ENCODE measurements at places on chromosomes 7 and 10.

- no peak for DNase-seq
These were observed 48.3 kb downstream of the BAIAP2L1 start for GRCh38 chr7:98352621-98353020.

DNA sequence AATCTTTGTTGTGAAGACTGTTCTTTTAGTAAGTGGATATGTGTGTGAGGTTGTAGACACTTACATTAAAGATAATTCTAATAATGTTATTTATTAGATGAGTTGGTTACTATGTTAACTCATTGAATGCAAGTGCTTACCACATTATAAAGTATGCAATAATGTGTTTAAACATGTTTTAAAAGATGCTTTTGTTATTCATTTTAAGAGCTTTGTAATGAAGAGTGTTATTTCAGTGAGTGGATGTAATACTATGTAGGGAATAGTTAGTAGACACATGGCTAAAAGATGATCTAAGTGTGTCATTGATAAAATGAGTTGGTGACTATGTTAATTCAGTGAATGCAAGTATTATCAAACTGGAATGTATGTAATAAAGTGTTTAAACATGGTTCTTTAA, 70.0 kb upstream of the VOPP1 start:
- DNase-seq = no peak

DNA sequence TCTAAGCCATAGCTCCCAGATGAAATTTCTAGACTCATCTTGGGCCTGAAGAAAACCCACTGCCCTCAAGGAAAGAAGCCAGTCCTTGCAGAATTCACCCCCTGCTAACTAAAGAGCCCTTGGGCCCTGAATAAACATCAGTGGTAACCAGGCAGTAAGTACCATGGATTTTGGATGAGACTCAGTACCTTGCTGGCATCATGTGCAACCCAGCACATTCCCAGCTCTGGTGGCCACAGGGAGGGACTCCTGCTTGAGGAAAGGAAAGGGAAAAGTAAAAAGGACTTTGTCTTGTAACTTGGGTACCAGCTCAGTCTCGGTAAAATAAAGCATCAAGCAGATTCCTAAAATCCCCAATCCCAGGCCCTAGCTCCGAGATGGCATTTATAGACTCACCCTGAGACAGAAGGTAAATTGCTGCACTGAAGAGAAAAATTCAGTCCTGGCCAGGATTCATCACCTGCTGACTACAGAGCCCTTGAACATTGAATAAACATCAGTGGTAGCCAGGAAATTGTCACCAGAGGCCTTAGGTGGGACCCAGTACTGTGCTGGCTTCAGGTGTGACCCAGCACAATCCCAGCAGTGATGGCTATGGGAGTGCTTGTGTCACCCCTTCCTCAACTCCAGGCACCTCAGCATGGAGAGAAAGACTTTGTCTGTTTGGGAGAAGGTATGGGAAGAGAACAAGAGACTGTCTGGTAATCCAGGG, 31.2 kb upstream of the SFTPD start:
- no peak for DNase-seq

GRCh38 chr10:94591461-94592205, 46.0 kb downstream of the HELLS start:
- DNase-seq = no peak

- DNase-seq = no peak
These were observed 137.7 kb downstream of the PRPF18 start for GRCh38 chr10:13724484-13724883.

GRCh38 chr7:74606909-74607510, 50.5 kb upstream of the GTF2I start:
- no peak for DNase-seq

DNA sequence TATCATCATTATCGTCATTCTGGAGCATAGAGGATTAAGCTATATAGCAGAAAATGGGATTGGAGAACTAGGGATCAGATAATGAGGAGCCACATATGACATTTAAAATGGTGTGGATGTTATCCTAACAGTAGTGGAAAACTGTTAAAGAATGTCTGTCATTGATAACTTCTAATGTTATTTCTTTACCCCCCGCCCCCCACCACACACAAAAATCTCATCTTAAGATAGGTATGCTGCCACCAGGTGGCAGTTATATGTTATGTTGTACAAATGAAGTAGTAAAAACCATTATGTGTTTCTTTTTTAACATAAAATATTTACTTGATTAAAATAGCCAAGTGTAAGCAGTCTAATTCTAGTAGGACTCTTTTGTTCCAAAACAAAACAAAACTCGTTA, 13.0 kb downstream of the AKAP9 start:
- no peak for DNase-seq

DNA sequence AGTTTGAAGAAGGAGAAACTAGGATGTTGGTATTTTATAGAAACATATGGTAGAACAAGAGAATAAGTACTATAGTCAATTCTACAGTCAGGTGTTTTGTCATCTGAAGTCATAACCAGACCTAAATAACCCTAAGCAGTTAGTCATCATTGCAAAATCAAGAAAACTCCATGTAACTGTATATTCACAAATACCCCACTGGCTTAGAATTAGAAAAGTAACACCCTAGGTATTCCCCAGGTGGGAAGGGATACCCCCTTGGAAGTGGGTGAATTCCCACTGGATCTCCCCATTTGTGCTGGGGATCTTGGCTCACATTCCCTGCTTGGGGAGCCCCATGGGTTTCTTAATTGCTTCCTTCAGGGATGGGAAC, 45.9 kb upstream of the ITGB8 start:
- no peak for DNase-seq

- no peak for DNase-seq
These were observed 259.0 kb downstream of the CALN1 start for GRCh38 chr7:72153132-72153512.

- peak; percentile 18 for DNase-seq
These were observed 49.4 kb downstream of the HK1 start for GRCh38 chr10:69327463-69328379.

GRCh38 chr7:158096582-158096981, 491.0 kb downstream of the PTPRN2 start:
- DNase-seq = no peak

DNA sequence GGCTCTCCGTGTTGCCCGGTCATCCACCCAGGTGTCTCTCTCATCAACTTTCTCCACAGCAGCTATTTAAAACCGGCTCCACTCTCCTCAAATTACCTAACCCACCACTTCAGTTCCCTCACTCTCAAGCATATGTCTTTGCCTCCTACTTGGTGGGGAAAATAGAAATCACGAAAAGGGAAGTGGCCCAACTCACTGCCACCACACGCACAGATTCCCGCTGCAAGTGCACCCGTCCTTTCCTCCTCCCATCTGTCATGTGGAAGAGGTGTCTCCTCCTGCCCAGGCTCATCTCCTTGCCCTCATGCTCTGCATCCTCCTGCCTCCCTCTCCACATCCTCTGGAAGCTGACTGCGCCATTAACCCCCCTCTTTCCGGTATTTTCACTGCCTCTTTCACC, 80.8 kb upstream of the MKX start:
- no peak for DNase-seq

- no peak for DNase-seq
These were observed 2.2 kb upstream of the ATP6V1F start for GRCh38 chr7:128860158-128861073.

GRCh38 chr7:154914308-154914995, 88.5 kb downstream of the PAXIP1 start:
- DNase-seq = no peak

- DNase-seq = no peak
These were observed 450.3 kb downstream of the INHBA start for GRCh38 chr7:41252551-41252950.

DNA sequence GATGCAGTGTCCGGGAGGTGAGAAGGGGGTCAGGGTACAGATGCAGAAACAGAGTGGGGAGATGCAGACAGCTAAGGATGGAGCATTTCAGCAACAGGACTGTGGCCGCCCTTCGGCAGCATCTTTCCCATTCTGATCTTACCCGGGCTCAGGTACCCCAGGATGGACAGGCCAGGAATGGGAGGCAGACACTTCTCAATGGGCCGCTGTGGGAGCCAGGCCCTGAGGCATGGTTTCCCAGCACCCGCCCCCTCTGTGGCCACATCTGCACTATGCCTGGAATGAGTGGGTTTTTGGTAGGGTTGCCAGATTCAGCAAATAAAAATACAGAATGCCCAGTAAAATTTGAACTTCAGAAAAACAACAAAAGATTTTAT, 105.2 kb upstream of the CTBP2 start:
- DNase-seq = no peak

DNA sequence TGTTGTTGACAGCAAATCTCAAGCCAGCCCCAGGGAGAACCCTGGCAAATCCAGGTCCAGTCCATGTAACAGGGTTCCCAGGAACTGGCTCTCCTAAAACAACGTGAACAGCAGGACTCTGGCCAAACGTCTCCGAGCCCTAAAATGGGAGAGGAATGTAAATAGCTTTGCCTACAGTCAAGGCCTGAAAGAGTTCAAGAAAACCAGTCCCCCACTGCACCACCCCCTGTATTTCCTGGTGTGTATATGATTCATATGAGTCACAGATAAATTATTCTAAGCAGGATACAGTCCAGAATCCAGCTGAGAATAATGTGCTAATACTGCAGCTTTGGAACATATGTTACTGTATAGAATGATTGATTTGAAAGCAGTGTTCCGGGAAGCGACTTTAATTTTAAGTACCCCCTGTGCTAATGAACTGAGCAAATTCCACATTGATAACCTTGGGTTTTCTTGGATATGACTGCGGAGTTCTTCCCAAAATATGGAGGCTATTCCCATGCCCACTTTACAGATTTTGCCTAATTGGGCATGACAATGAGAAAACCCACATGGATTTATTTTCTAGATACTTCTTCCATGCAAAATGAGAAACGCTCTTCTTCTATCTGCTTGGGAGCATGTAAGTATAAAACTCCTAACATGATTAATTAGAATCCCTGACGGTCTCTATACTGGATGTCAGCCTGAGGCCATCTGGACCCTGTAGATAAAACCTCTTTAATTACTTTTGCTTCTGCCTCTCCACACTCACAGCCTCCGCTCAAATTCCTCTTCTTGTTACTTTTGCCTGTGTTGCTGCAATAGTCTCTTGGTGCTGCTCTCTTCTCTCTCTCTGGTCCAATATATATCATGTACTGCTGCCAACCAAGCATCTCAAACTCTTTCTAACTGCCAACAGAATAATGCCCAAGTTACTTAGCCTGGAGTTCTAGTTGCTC, 50.2 kb downstream of the LAMB4 start:
- no peak for DNase-seq

DNA sequence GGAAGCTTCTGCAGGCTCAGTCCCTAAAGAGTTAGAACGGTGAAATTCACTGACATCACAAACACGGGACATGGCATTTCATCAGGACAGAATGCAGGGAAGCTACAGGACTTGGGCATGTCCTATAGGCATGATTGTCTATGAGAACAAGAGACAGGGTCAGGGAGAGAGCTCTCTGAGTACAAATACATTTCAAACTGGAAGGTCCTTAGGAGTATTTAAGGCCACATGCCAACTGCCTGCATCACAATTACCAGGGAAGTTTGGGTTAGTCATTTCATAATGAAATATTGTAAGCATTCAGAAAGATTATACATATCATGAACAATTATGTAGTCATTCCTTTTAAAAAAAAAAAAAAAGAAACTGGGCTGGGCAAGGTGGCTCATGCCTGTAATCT, 71.3 kb downstream of the CREB3L2 start:
- no peak for DNase-seq

All from stimulated activated CD8-positive, alpha-beta memory T cell treated with anti-CD3 and anti-CD28 coated beads, Interleukin-7, amount 100 ng/mL, for 4 hours (primary cell).